ENCODE measurements at places on chromosomes 2 and 18. TPM values are rescaled to one million over a fixed set of nuclear protein-coding genes. Genes with fewer than 3 reads are reported as not detected.

DNA sequence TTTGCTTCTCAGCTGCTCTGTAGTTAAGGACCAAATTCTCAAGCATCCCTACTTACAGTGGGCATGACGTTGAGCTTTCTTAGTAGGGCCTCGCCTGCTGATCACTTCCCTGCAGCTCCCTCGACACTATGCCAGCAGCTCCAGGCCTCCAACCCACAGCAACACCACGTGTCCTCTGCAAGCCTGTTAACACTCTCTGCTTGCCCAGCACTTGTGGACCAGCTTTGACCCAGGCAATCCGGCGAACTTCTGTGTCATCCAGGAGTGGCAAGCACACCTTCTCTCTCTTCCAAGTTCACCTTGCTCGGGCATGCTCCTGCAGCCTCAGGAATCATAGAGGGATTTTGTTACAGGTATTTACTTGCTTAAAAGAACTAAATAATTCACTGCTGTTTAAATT, 138.6 kb upstream of the FHL2 start:
- DNase-seq, result no peak

- DNase-seq, result no peak
These were observed 449.5 kb upstream of the PKDCC start for GRCh38 chr2:41598161-41598894.

DNA sequence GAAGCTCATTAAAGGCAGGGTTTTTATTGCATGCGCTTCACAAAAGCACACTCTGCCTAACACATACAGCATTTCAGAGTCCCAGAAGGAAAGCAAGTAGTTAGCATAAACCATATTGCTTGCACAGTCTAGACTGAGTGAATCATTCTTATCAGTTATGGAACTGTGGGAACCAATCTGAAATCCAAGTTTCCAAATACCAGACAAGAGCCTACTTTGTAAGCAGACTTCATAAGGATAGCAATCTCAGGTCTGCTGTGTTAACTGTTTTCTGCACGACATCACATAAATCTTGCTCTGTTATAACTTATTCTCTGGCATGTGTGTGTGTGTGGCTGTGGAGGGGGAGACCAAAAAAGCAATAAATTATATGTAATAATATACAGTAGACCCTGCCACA, 608.1 kb upstream of the REG3G start:
- no peak for DNase-seq

- DNase-seq, result no peak
These were observed 135.0 kb downstream of the MEIS1 start for GRCh38 chr2:66569974-66570373.

DNA sequence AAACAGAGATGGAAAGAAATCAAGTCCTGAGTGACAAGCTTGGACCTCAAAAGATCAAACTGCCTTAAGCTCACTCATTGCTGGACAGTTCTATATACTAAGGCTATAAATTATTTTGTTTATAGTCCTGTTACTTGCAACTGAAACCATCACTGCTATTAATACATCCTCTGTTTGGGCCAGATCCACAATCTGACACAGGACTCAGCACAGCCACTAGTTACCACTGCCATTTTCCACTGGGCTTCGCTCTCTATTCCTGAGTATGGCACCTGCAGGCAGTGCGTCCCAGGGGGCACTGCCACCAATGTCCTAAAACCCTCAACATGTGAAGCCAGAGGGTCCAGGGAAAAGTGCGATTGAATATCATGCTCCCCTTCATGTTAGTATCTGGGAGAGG, 52.3 kb downstream of the CYP26B1 start:
- DNase-seq, result no peak

- DNase-seq, result peak; percentile 95
These were observed at the start of gene ARL5A for GRCh38 chr2:151828143-151828889. Gene ARL5A, minus strand, starts transcription at chr2:151828421. Its CDS starts 245 bp downstream, at chr2:151828176.

DNA sequence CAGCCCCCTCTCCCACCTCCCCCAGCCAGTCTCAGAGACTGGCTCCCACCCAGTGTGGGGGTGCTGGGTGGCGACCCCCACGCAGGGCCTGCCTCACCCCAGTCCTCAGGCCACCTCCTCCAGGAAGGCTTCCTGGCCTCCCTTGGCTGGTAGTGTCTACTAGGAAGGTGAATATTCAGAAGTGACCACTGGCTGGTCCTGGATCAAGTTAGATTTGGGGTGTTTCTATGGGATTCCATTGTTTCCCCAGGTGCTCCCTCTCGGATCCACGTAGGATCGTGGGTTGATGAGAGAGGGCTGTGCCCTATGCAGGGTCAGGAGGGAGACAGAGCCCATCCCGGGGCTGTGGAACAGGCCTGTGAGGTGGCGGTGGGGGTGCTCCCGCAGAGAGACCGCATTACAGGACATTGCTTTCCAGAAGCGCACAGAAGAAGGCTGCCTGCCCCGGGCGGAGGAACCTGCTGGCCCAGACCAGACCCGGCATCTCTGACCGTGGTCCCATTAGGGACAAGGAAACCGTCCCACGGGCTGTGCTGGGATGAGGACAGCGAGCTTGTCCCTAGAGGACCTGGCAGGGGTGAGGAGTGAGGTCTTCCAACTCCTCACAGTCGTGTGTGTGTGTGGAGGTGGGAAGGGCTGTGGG, 3.3 kb downstream of the PDCD1 start:
- no peak for DNase-seq

DNA sequence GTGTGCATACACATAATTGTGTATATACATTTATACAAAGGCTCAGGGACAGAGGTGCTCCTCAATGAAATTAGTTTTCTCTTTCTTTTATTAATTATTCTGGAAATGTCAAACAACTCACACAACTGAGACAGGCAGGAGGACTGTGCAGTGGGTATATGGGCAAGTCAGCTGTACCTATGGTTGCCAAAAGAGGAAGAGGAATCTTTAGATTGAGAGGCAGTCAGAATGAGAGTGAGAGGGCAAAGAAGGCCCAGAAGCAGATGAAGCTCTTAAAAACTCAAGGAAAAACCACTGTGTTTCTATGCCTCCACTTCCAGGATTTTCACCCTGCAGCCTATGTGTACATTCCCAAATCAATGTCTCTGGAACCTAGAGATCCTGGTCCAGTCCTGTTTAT, 79.1 kb downstream of the CACNB4 start:
- no peak for DNase-seq

DNA sequence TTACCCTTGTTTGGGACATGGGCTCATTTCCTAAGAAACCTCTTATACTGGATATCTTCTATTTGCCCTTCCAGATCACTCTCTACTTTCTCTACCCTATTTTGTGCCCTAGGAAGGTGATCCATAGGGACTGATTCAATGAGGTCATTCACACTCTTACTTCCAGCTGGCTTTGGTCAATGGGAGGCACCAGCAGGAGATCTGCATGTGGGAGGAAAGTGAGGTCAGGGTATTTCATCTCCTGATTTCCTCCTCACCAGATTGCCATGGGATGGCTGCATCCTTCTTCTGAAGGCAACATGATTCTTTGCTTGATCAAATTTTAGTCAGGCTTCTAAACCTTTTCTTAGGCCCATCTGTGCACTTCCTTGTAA, 15.2 kb downstream of the M1AP start:
- no peak for DNase-seq

- no peak for DNase-seq
These were observed 2.4 kb downstream of the SP110 start for GRCh38 chr2:230217424-230217823.

DNA sequence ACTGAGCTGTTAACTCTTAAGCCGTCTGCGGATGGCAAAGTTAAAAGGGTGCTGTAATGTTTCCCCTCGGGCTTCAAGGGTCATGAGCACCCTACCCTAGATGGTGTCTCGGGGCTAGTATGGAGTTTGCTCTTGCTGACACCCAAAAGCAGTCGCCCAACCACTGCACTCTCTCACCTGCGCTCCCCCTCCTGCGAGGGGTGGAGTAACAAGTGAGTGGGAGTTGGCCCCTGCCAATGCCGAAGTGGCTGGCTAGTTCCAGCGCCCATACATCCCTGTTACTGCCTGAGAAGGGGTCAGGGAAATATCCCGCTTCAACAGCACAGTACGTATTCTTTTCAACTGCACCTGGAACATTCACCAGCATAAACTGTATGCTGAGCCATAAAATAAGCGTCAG, 47.5 kb downstream of the FAM117B start:
- DNase-seq, result no peak

- DNase-seq, result no peak
These were observed 25.8 kb upstream of the CYTIP start for GRCh38 chr2:157469726-157470125.

GRCh38 chr18:50970006-50970405, 2.2 kb downstream of the ELAC1 start:
- no peak for DNase-seq

DNA sequence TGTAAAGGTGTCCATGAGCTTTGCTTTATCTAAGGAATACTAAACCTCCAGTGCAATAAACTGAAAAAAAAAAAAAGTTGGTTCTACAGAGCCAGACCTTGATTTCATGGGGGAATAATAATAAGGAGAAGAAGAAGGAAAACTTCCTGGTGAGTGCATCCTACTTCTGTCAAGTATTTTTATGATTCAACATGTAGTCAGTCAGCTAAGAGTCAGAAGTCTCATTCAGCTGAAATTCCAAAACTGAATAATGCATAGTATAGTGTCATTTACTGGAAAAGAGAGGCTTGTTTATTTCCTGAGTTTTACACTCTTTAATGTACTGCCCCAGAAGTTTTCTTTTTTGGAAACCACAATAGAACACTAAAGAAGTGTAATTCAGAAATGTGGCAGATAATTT, 77.8 kb upstream of the TACR1 start:
- DNase-seq, result no peak

DNA sequence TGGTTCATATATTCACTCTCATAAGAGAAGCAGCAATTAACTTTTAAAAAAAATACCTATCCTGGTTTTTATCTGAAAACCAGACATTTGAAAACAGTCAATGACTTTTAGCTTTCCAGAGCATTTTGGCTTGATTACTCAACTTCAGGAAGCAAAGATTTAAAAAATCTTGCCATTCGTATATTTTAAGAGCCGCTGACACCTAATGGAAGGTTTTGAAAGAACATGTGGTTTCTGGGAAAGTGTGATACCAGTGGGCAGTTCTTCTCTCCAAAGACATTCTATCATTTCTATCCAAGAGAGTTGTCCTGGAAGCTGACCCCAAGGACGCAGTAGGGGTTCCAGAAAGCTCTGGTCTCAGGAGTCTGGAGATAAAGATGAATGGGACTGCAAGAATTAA, 234.7 kb downstream of the TTC32 start:
- no peak for DNase-seq

DNA sequence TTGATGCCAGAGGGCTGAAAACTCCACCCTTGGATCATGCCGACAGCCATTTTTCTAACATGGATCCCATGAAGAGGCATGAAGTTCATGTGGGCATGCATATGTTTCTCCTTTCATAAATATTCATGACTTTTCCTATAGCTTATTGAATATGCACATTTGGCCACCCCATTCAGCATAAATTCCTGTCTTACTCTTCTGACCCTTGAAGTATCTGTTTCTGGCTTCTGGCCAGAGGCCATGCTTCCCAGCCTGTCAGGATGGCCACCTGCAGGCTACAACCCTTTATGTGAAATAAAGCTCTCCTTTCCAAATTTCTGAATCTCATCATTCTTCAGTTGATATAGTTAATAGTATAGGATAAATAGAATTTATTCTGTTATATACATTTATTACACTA, 19.6 kb upstream of the MSTN start:
- DNase-seq, result no peak

GRCh38 chr2:69969991-69970390, 8.6 kb upstream of the ASPRV1 start:
- DNase-seq, result no peak

Gene TMEM127
- total RNA-seq, result 45.1 TPM

Gene LRRTM4
- not detected for total RNA-seq

Gene KIAA2012
- not detected for total RNA-seq

Gene IL36RN
- total RNA-seq, result not detected

Gene UGT1A8
- not detected for total RNA-seq

Gene TEX44
- not detected for total RNA-seq

Gene GPR45
- not detected for total RNA-seq

Gene SERPINB7
- not detected for total RNA-seq
